H9 (cell line): ENCODE measurements at places on chromosomes 13 and 19. TPM values are rescaled to one million over a fixed set of nuclear protein-coding genes. Genes with fewer than 3 reads are reported as not detected.

The VSTM2B gene
- total RNA-seq, result 0.29 and 0.31 TPM in 2 replicates

The ZFP14 gene
- total RNA-seq, result 4.0 and 4.5 TPM in 2 replicates

The LIPE gene
- total RNA-seq, result 5.7 and 6.3 TPM in 2 replicates

The FFAR3 gene
- total RNA-seq, result not detected in 2 replicates

The CABP5 gene
- not detected in 2 replicates for total RNA-seq

The SHISA2 gene
- total RNA-seq, result 7.4 and 8.1 TPM in 2 replicates

- DNase-seq, result no peak
These were observed 136.9 kb upstream of the SPRY2 start for GRCh38 chr13:80477661-80478443.

- DNase-seq, result no peak
These were observed 30.8 kb upstream of the LRCH1 start for GRCh38 chr13:46521921-46522747.

DNA sequence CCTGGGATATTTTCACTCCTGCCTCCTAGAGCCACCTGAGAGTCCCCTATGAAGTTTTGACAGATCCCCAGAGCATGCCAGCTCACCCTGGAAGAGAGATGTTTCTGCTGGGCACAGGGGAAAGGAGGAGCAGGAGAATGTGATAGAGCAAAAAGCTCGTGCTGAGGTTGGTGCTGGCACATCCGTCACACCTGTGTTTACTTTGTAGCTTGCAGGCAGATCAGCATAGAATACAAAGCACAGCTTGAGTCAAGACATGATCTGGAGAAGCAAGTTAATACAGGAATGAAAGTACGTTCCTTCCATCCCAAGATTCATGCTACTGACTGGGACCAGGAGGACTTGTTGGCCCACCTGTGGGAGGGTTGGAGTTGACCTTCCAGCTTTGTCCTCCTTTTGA, 46.1 kb downstream of the HSPH1 start:
- DNase-seq, result peak; percentile 16
